ENCODE measurements at places on chromosomes 13 and 19. TPM values are rescaled to one million over a fixed set of nuclear protein-coding genes. Genes with fewer than 3 reads are reported as not detected.

CD177 gene
- not detected for polyA plus RNA-seq

KIR3DL2 gene
- not detected for polyA plus RNA-seq

VSIG10L gene
- 0.81 TPM for polyA plus RNA-seq

DHDH gene
- not detected for polyA plus RNA-seq

ICAM4 gene
- not detected for polyA plus RNA-seq

UBE2M gene
- polyA plus RNA-seq: 12.5 TPM

SYNE4 gene
- 3.4 TPM for polyA plus RNA-seq

FREM2 gene
- 1.7 TPM for polyA plus RNA-seq

VSTM1 gene
- polyA plus RNA-seq: not detected

SPART gene
- polyA plus RNA-seq: 74.5 TPM

Measured in Purkinje cell (primary cell).